ENCODE measurements at places on chromosomes 6 and 20.
A peak's percentile ranks its signal among the peaks of the same experiment; 100 is the strongest.

DNA sequence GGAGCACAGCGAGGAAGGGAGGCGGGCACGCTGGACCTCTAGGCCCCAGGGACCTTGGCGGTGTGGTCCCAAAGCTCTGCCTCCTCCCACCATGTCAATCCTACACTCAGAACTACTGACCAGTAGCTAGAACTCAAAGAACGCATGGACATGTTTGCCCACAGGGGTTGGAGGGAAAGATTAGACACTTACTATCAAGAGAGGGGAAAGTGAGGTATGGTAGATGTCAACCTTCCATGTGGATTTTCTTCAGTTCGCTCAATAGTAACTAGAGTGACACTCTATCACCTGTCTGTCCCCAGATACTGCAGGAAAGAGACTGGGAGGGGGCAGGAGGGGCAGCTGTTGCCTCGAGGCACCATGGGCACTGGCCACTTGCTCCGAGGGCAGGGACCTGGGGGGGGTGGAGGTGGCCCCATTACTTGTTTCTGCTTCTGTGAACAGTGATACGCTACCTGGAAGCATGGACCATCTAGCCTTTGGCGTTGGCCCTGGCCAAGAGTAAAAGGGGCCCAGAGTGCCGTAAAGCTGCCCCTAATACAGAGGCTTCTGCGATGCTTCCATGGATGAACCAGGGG lies 912 bp upstream of the DIDO1 start:
- no peak for DNase-seq

- DNase-seq: no peak
Measured at GRCh38 chr6:26502626-26503025, 2.5 kb downstream of the BTN1A1 start.

DNA sequence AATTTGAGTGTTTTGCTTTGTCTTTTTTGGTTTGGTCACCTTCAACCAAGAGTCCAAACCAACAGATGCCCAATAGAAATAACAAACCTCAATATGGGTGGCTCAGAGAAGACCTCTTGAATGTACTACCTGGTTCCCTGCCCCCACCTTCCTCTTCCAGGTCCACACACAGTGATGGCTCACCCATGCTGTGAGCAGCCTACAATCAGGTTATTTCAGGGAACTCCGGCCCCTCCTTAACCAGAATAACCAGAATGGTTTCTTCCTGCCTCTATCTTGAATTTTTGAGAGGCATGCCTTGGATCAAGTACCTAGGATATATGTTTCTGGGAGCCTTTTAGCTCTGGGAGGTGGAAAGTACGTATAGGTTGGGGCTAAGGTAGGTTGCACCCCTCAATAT lies 327.1 kb upstream of the PRDM1 start:
- no peak for DNase-seq

GRCh38 chr20:58431134-58431533 lies 42.1 kb downstream of the VAPB start:
- no peak for DNase-seq

DNA sequence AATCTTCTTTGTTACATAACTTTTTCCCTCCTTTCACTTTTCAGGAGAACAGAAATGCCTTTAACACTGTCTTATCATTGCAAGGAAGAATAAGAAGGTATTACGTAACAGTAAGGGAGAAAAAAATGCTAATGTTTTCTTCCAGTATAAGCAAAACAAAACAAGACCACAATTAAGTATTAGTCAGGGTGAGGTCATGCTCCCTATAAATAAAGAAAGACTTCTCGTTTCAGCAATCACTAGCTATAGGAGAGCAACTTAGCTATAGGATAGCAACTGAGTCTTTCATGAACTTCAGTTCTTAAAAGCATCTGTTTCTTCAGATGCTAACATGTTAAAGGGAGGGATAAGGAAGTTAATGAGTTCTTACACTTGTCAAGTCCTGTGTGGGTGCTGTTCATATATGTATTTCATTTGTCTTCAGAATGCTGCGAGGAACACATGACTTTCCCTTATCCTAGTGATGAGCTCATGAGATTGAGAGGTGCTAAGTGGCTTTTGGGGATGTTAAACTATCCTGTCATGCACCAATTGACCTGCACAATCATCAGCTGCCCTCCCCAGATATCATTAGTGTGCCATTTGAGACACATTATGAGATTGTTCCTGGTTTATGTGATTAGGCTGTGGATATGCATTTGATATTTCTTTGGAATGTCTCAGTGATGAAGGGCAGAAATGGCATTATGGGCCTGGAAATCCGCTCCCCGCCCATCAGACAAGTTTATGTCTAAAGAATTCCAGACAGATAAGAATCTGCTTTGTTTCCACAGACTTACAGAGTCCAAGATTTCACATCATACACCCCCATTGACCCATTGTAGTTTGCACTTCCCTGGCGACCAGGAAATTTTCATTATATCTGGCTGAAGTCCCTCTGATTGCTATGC lies 37.5 kb downstream of the LAMA4 start:
- no peak for DNase-seq

DNA sequence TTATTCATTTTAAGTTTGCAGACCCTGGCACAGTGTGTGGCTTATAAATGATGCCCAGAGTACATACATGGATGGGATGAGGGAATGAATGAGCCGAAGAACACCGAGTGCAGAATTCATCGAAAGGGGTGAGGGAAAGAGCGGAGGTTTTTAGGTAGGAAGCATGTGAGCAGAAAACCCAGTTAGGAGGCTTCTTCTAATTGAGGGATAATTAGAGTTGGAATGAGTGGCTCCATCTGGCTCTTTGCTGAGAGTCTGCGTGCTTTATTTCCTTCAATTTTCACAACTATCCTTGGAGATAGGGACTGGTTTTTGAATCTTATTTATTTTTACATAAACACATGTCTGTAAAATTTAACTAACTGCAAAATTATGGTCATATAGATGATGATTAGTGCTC lies 150.7 kb downstream of the DOK5 start:
- no peak for DNase-seq

- DNase-seq: no peak
Measured at GRCh38 chr6:36123270-36124139, 6.8 kb upstream of the MAPK13 start.

GRCh38 chr6:2952557-2953095 lies 18.7 kb downstream of the SERPINB6 start:
- peak; percentile 76 for DNase-seq

- no peak for DNase-seq
Measured at GRCh38 chr6:79082304-79082703, 4.2 kb upstream of the PHIP start.

- DNase-seq: no peak
Measured at GRCh38 chr6:161434350-161434749, 160.5 kb upstream of the AGPAT4 start.

DNA sequence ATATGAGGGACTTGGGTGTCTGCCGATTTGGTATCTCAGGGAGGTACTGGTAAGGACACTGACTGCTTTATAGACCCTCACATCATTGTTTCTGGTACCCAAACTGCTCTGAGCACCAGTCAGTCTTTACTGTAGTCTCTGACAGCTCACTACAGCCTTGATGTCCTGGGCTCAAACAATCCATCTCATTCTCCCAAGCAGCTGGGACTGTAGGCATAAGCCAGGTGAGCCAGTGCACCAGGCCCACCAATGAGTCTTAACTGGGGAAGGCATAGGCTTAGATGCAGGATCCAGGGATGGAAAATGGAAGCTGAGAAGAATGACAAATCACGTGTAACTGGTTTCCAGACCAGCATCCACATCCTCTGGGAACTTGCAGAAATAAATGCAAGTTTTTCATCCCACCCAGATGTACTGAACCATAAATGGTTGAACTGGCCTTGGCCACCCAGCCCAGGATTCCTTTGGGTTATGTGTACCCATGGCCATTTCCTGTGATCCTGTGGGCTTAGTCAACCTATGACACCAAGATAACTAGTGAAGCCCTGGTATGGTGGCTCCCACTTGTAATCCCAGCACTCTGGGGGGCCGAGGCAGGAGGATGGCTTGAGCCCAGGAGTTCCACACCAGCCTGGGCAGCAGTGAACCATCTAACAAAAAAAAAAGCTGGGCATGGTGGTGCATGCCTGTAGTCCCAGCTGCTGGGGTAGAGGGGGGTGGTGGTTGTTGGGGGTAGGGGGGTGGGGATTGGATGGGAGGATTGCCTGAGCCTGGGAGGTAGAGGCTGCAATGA lies 5.8 kb downstream of the TUBB start:
- DNase-seq: no peak

All from right kidney (tissue), 9 donors.